NCI-H2171 (cell line): ENCODE measurements at places on chromosomes 1 and 21.

GRCh38 chr1:246301553-246302250 lies 205.4 kb downstream of the SMYD3 start:
- DNase-seq: no peak

GRCh38 chr1:5150191-5150590 lies 495.8 kb downstream of the AJAP1 start:
- no peak for DNase-seq

DNA sequence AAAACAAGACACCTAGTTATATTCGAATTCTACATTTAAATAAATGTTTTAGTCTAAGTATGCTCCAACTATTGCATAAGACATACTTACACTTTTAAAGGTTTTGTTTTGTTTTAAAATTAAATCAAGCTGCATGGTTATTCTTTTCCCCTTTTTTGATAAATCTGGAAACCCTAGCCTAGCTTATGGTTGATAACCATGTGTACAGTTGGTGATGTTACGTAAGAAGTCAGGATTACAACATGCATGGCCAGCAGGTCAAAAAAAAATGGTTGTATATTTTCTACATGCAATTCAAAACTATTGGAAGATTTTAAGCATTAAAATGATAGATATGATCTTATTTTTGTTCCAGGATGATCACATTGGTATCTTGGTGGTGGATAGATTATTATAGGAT lies 1600.6 kb downstream of the PLA2G4A start:
- DNase-seq: no peak

- DNase-seq: no peak
Measured at GRCh38 chr1:62046927-62047326, 147.7 kb upstream of the L1TD1 start.

- DNase-seq: no peak
Measured at GRCh38 chr1:192660613-192661012, 24.7 kb downstream of the RGS13 start.

DNA sequence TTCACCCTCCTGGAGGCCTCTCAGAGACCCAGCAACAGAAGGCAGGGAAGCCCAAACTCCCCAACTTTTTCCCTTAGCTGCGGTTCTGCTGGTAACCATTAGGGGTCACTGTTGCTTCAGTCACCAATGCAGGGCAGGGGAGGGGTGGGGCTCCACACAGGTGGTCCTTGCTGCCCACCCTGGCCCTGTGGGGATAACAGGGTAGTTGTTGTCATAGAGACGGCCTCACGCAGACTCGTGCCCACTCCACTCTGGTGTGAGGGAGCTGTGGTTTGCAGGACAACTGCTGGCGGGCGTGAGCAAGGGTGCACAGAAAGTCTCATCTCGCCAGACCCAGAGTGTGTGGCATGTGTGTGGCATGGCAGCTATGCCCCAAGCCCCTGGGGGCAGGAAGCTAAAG lies 19.9 kb downstream of the INSRR start:
- no peak for DNase-seq

GRCh38 chr1:50305808-50306207 lies 117.4 kb downstream of the DMRTA2 start:
- DNase-seq: no peak

DNA sequence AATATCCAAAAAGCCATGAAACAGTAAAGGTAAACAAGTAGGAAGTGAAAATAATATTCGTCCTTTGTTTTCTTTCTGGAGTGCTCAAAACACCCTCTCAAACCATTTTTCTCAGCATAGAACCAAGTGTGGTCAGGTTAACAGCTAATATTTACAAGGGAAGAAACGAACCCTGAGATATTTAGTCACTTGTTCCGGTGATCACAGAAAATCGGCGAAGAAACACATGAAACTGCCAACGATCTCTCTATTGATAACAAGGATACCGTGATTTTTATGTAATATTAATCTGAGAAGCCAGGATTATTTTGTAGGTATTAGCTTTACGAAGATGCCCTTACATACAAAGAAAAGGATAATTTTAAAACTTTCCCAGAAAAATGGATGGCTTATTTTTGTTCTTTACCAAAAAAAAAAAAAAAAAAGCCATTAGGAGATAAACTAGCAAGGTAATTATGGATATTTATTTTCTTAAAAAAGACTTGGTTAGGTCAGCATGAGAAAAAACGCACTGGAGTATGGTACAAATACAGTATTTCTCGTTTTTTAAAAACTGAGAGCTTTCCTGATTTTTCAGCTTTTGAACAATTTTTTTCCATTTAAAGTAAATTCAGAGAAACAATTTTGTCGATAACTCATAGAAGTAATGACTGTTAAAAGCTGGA lies 107.3 kb upstream of the HNRNPU start:
- no peak for DNase-seq

GRCh38 chr1:235391874-235392273 lies 24.6 kb downstream of the TBCE start:
- no peak for DNase-seq

- DNase-seq: no peak
Measured at GRCh38 chr1:112636597-112637253, 17.1 kb downstream of the CAPZA1 start.

GRCh38 chr1:35287807-35288640 lies 19.5 kb downstream of the ZMYM4 start:
- DNase-seq: no peak

GRCh38 chr1:204493984-204494280 lies 673 bp downstream of the PIK3C2B start:
- no peak for DNase-seq

GRCh38 chr1:213327017-213327667 lies 276.1 kb downstream of the RPS6KC1 start:
- DNase-seq: no peak

DNA sequence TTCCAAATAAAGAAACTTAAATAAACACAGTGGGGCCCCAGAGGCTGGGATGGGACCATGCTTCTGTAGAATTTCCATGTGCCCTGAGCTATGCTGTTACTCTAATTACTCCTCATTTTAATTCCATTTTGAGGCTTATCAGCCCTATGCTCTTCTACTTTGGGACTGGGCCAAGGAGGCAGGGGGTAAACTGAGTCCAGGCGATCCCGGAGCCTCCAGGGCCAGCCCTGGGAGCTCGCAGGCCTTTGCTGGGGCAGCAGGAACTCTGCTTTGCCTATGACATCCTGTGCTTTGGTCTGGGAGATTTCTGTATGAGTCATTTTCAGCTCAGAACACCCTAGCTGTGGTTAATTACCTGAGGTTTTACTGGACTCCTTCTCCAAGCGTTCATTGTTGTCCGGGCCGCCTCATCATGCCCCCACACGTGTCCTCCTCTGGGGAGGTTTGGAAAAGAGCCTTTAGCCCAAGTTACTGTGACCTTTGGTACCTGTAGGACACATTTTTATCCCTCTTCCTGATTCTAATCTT lies 95.7 kb downstream of the RHOU start:
- DNase-seq: no peak

- DNase-seq: no peak
Measured at GRCh38 chr1:151546011-151546925, 6.2 kb downstream of the TUFT1 start.

DNA sequence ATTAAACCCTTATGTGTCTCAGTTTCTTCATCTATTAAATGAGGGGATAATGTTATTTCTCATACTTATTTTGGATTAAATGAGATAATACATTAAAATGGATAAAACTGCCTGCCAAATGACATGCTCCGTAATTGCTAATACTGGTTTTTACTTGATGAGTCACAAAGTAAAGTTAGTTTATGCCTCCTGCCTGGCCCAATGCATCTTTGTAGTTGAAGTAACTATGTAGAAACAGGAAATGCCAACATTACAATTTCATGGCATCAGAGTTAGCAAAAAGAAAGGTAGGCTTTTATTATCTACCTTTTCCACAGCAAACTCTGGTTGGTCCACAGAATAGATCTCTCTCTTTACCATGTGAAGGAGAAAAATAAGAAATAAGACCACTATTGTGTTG lies 214.5 kb downstream of the TBX15 start:
- DNase-seq: no peak

DNA sequence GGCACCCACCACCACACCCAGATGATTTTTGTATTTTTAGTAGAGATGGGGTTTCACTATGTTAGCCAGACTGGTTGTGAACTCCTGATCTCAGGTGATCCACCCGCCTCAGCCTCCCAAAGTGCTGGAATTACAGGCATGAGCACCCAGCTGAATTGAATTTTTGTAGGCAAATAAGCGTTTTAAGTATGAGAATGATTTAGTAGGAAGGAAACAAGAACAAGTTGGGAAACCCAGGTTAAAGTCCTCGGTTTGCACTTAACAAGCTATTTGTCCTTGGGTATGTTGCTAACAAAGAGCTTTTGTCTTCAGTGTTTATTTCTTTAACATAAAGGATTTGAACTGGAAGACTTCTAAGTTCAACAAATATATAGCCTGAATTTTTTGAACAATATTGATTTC lies 23.9 kb downstream of the BTF3L4 start:
- no peak for DNase-seq

- no peak for DNase-seq
Measured at GRCh38 chr1:32338637-32339145, 2.7 kb upstream of the MARCKSL1 start.

GRCh38 chr1:176552217-176552991 lies 89.4 kb downstream of the PAPPA2 start:
- no peak for DNase-seq

- DNase-seq: no peak
Measured at GRCh38 chr1:106232128-106232527, 824.3 kb upstream of the PRMT6 start.

- DNase-seq: no peak
Measured at GRCh38 chr1:221851336-221851735, 109.4 kb upstream of the DUSP10 start.

DNA sequence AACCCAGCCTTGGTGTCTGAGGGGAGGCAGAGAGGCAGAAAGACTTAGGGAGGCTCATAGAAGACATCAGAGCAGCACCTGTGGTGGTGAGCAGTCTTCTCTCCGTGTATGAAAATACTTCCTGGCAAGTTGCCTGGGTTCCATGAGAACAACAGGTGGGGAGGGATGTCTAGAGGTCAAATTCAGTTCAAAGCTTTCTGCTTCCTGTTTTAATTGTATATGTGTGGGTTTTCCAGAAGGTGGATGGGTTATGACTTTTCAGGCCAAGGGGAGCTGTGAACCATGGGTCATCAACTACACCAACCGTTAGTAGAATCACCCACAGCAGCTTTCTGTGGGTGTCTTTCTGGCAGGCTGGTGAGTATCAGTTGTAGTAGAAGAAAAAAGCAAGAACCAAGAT lies 4.1 kb upstream of the FCRL2 start:
- no peak for DNase-seq

GRCh38 chr1:168842916-168843315 lies 113.9 kb upstream of the DPT start:
- DNase-seq: no peak

GRCh38 chr1:67816095-67816475 lies 17.2 kb downstream of the GNG12 start:
- no peak for DNase-seq

DNA sequence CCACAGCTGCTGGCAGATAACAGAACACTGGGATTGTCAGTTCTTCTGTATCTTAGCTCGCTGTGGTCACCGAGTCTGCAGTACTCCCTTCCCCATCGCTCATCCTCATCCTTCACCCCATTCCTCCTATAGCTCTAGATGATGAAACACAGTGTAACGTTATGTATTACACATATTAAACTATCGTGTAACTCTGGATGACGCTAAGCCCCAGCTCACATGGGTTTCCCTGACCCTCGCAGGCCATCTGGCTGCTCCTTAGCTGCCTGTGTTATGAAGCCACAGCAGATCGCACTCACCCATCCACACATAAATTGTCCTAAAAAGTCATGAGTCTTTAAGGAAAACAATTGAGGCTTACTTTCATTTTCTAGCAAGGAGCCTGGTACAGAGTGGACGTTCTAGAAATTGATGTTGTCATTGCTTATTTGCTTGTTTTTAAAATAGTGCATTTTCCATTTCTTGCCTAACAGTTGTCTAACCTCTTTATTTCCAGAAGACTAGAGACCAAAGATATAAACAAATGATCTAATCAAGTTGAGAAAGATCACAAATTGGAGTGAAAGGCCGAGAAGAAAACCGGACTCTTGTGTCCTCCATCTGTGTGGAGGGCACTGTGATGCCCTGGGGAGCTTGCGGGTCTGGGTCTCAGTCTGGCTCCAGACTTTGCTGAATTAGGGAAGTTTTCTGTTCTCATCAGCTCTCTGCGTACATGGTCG lies 24.3 kb upstream of the PCP4 start:
- no peak for DNase-seq

- no peak for DNase-seq
Measured at GRCh38 chr1:230629511-230629910, 12.8 kb upstream of the COG2 start.

- DNase-seq: no peak
Measured at GRCh38 chr1:22722901-22723550, 12.4 kb downstream of the EPHB2 start.

DNA sequence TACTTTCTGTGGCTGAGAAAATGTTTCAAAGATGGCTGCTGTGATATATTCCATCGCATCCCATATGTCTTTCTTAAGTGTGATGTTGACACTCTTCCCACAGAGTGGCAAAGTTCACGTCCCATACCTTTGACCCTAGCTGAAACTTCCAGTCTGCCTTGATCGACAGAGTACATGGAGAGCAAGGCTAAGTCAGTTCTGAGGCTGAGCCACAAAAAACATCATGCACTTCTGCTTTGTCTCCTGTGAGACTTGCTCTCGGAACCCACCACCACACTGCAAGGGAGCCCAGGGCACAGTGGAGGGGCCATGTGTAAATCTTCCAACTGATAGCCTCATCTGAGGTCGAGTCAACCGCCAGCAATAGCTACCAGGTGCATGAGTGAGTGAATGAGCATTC lies 431.9 kb upstream of the RUNX1 start:
- no peak for DNase-seq

GRCh38 chr1:78088015-78088414 lies 42.2 kb downstream of the GIPC2 start:
- DNase-seq: no peak

- DNase-seq: no peak
Measured at GRCh38 chr1:34547046-34547674, 207.7 kb upstream of the GJB5 start.

GRCh38 chr1:12340544-12340930 lies 110.7 kb downstream of the VPS13D start:
- no peak for DNase-seq
